ENCODE measurements at places on chromosomes 2 and 18. TPM values are rescaled to one million over a fixed set of nuclear protein-coding genes. Genes with fewer than 3 reads are reported as not detected.

- peak; percentile 75 for ATAC-seq
These were observed 884.8 kb downstream of the EPHA4 start for GRCh38 chr2:220687231-220687843.

The FBXO41 gene
- total RNA-seq: 0.92 TPM

- ATAC-seq: no peak
These were observed 90.9 kb upstream of the ID2 start for GRCh38 chr2:8590938-8591337.

- ATAC-seq: no peak
These were observed 8.8 kb upstream of the EXOC6B start for GRCh38 chr2:72834596-72834995.

The GCFC2 gene
- 7.7 TPM for total RNA-seq

All from esophagus mucosa (tissue), 1 donor.